ENCODE measurements at places on chromosomes 7 and 10.

DNA sequence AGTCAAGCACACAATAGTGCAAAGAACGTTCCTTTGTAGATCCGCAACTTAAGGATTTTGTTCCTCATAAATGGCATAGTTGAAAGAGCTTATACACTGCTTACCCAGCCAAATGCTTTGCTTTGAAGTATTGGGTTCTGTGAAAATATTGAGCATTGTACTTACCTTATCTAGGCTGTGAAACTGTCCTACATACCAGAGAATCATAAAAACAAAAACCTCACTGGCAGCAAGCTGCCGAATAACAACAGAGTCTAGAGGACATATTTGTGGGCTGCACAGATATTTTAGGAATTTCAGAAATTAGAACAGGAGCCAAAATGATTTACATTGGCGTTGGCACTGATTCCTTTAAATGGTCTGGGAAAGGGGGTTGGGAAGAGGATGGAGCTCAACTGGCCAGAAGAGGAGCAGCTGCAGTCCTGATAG lies 174.8 kb downstream of the RTKN2 start:
- DNase-seq, result no peak

- no peak for DNase-seq
Observed at GRCh38 chr7:98862716-98863420, 6.9 kb downstream of the TMEM130 start.

- DNase-seq, result no peak
Observed at GRCh38 chr10:129961157-129961701, 2.8 kb downstream of the EBF3 start.

- no peak for DNase-seq
Observed at GRCh38 chr7:94738071-94738470, 82.1 kb upstream of the SGCE start.

- no peak for DNase-seq
Observed at GRCh38 chr7:24921362-24921679, 58.7 kb downstream of the OSBPL3 start.

DNA sequence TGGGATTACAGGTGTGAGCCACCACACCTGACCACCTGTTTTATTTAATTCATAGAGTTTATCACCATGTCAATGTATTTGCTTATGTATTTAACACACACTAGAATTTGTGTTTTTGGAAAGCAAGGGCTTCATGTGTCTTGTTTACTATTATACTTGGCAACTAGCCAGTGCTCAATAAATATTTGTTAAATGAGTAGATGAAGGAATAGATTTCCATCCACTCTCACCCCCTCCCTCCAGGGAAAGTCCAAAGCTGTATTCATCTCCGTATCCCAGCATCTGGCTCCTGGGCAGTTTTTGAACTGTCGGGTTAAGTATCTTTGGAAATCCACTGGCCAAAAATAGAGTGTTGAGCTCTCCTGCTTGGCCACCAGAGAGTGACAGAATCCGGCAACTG lies 4.6 kb upstream of the RADIL start:
- DNase-seq, result no peak

- DNase-seq, result no peak
Observed at GRCh38 chr10:36677431-36677768, 448.0 kb upstream of the ANKRD30A start.

- DNase-seq, result no peak
Observed at GRCh38 chr7:127648986-127649385, 3.0 kb upstream of the SND1 start.

DNA sequence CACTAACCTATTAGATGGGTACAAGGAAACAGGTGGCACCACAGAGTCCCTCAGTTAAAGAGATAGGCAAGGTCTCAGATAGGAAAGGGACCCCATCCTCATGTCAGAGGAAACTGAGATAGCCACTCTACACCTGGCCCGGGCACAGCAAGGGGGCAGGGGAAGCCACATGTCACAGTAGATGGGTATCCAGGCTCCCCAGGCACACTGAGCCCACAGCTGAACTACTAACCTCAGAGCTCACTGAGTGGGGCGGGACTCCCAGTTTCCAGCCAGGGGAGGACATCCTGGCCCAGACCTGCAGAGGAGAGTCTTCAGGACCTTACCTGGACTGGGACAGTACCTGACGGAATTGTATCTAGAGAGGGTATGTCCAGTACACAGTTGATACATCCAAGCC lies 3.7 kb upstream of the CDHR1 start:
- DNase-seq, result no peak

GRCh38 chr10:113360870-113361269 lies 192.0 kb upstream of the HABP2 start:
- DNase-seq, result no peak

- peak; percentile 62 for DNase-seq
Observed at GRCh38 chr7:45000093-45001032, at the start of gene CCM2. TSS of gene CCM2 (plus strand) at chr7:45000201. CDS start at chr7:45000334, 133 bp downstream.

All from suppressor macrophage treated with lipopolysaccharide for 1 hour (primary cell).